ENCODE measurements at places on chromosomes 4 and X. TPM values are rescaled to one million over a fixed set of nuclear protein-coding genes. Genes with fewer than 3 reads are reported as not detected.

GRCh38 chr4:48943387-48943786 is 36.8 kb upstream of the OCIAD2 start:
- H3K27ac ChIP-seq: no peak overlapping the region
- peaks cover 15% of the 10 kb centered on the region for H3K27me3 ChIP-seq
- DNase-seq: no peak
- H3K4me1 ChIP-seq: no peaks in the 10 kb centered on the region

- H3K27ac ChIP-seq: no peak overlapping the region
- peaks cover 10% of the 10 kb centered on the region for H3K4me1 ChIP-seq
- no peak for DNase-seq
- peaks cover 14% of the 10 kb centered on the region for H3K36me3 ChIP-seq
- no peaks in the 10 kb centered on the region for H3K27me3 ChIP-seq
- no peak overlapping the region for H3K4me3 ChIP-seq
Observed at GRCh38 chr4:78610546-78611214, 59.1 kb downstream of the ANXA3 start.

Gene FGFR3
- total RNA-seq: 185 TPM

Gene ESX1
- not detected for total RNA-seq

- no peaks in the 10 kb centered on the region for H3K4me1 ChIP-seq
- no peak overlapping the region for H3K27ac ChIP-seq
- H3K27me3 ChIP-seq: no peaks in the 10 kb centered on the region
- no peak for DNase-seq
- no peak overlapping the region for H3K4me3 ChIP-seq
Observed at GRCh38 chr4:10078481-10079233, 37.9 kb downstream of the WDR1 start.

DNA sequence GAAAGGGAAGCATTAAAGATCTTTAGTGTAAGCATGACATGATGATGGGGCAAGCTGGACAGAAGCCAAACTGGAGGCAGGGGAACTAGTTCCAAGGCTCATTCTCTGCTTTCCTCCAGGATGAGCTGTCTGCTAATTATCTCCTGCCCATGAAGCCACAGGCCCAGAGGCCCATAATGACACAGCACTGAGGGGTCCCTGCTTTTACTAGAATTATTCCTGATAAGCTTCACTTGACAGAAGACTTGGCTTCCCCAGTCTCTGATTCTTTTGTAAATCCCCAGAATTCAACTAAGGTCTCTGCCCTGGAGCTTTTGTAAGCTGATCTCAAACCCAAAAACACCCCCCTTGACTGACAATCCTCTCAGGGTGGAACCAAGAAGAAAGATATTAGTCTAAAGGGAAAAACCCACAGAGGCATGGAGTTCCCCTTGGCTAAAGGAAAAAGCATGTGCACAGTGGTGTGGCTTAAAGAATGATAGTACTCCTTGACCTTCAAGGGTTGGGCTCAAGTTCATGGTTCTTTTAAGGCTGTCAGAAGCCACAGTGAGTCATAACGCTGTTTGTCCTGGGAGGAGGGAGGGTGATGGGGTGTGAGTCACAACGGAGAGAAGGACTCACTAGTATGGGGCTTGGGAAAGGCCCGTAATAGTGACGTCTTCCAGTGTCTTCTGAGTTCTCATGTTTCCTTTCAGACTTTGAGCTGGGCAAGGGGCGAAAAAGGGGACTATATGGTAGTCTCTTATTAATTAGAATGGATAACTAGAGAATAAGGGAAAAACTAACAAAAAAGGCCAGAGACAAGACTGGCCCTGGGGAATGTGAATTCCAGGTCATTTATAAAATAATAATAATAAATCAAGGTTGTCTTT is 146.0 kb upstream of the CPEB2 start:
- DNase-seq: no peak
- H3K4me1 ChIP-seq: no peaks in the 10 kb centered on the region
- H3K27me3 ChIP-seq: peaks cover 3% of the 10 kb centered on the region
- no peak overlapping the region for H3K27ac ChIP-seq
- no peak overlapping the region for H3K4me3 ChIP-seq

Gene ZNF711
- total RNA-seq: 36.0 TPM

Gene F9
- not detected for total RNA-seq

GRCh38 chr4:164011791-164012190 is 517.3 kb downstream of the TMA16 start:
- H3K27ac ChIP-seq: no peak overlapping the region
- no peaks in the 10 kb centered on the region for H3K4me1 ChIP-seq
- no peak overlapping the region for H3K4me3 ChIP-seq
- DNase-seq: no peak

Gene RAB40AL
- 1.1 TPM for total RNA-seq

Gene PGAM4
- not detected for total RNA-seq

DNA sequence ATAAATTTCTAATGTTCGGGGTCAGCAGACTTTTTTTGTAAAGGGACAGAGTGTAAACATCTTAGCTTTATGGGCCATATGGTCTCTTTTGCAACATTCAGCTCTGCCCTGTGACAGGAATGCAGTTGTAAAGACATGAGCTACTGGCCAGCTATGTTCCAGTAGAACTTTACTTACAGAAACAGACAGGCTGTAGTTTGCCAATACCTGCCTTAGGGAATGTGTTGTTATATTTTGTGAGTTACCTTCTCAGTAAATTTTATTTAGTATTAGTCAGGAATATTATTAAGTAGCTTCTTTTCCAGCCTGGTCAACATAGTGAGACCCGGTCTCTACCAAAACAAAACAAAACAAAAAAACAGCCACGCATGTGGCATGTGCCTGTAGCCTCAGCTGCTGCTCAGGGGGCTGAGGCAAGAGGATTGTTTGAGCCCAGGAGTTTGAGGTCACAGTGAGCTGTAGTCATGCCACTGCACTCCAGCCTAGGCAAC is 48.7 kb downstream of the HTT start:
- peaks cover 2% of the 10 kb centered on the region for H3K4me1 ChIP-seq
- no peak overlapping the region for H3K27ac ChIP-seq
- H3K4me3 ChIP-seq: no peak overlapping the region
- peaks cover 23% of the 10 kb centered on the region for H3K36me3 ChIP-seq

DNA sequence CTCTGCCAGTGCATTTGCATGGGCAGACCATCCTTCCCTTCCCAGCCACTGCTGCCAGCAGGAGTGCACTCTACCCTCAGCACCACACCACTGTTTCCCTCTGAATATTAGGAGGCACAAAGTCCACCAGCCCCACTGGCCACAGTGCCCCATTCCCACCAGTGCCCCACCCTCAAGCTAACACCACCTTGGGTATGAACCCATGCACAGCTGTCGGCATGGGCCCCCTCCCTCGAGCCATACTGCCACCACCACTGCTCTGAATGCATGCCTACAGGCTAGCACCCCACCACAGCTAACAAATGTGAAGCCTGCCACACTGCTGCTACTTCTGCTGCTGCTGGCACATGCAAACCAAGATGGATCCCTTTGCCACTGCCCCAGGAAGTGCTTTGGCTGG is 810.4 kb downstream of the TRAM1L1 start:
- no peak for DNase-seq
- H3K27me3 ChIP-seq: no peaks in the 10 kb centered on the region
- H3K4me3 ChIP-seq: no peak overlapping the region
- no peak overlapping the region for H3K27ac ChIP-seq
- no peaks in the 10 kb centered on the region for H3K4me1 ChIP-seq

Gene RTL9
- total RNA-seq: 1.4 TPM

Gene CRMP1
- 17.6 TPM for total RNA-seq

Gene RASGEF1B
- 10.2 TPM for total RNA-seq

Gene C4orf46
- total RNA-seq: 20.1 TPM

Gene TMEM31
- total RNA-seq: 0.55 TPM

DNA sequence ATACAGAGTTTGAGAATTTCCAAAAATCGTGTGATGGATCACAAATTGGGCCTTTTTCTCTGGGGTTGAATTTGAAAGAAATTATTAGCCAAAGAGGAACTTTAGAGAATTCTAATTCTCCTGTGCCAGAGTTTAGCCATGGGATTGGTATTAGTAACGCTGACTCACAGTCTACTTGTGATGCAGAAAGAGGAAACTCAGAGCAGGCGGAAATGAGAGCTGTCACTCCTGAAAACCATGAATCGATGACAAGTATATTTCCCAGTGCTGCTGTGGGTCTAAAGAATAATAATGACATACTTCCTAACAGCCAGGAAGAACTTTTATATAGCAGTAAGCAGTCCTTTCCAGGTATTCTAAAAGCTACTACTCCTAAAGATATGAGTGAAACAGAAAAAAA is 64.9 kb downstream of the N4BP2 start:
- H3K4me3 ChIP-seq: no peak overlapping the region
- no peaks in the 10 kb centered on the region for H3K4me1 ChIP-seq
- DNase-seq: no peak
- peaks cover 22% of the 10 kb centered on the region for H3K36me3 ChIP-seq
- H3K27ac ChIP-seq: peak overlapping the region; percentile 81
- H3K27me3 ChIP-seq: no peaks in the 10 kb centered on the region

Gene MAOA
- total RNA-seq: 12.0 TPM

DNA sequence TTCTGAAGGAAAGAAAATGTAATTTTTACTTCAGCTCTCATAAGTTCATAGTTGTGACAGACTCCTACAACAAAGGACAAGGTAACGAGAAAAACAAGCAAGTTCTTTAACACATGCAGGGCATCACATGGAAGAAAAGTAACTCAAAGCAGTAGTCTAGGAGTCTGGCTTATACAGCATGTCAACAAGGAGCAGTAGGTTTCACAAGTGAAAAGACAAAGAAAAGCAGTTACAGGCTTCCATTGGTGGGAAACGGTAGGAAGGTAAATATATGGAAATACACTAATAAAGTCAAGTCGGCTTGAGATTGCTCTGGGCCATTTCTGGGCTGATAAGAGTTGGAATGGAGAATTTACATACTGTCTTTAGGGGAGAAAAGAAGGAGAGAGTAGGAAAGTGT is 228.4 kb upstream of the ZFP42 start:
- no peak overlapping the region for H3K4me3 ChIP-seq
- no peak for DNase-seq
- H3K27ac ChIP-seq: peak overlapping the region; percentile 71
- H3K4me1 ChIP-seq: peaks cover 16% of the 10 kb centered on the region
- no peaks in the 10 kb centered on the region for H3K36me3 ChIP-seq

Gene UCP1
- not detected for total RNA-seq

- no peak overlapping the region for H3K27ac ChIP-seq
- no peaks in the 10 kb centered on the region for H3K4me1 ChIP-seq
- no peaks in the 10 kb centered on the region for H3K27me3 ChIP-seq
- no peak for DNase-seq
- no peaks in the 10 kb centered on the region for H3K36me3 ChIP-seq
- H3K4me3 ChIP-seq: no peak overlapping the region
Observed at GRCh38 chr4:189304167-189304566, 636.5 kb upstream of the FRG1 start.

GRCh38 chrX:65821721-65822496 is 154.5 kb downstream of the MSN start:
- H3K36me3 ChIP-seq: no peaks in the 10 kb centered on the region
- H3K27ac ChIP-seq: no peak overlapping the region
- no peaks in the 10 kb centered on the region for H3K4me1 ChIP-seq
- no peak for DNase-seq
- H3K27me3 ChIP-seq: no peaks in the 10 kb centered on the region

DNA sequence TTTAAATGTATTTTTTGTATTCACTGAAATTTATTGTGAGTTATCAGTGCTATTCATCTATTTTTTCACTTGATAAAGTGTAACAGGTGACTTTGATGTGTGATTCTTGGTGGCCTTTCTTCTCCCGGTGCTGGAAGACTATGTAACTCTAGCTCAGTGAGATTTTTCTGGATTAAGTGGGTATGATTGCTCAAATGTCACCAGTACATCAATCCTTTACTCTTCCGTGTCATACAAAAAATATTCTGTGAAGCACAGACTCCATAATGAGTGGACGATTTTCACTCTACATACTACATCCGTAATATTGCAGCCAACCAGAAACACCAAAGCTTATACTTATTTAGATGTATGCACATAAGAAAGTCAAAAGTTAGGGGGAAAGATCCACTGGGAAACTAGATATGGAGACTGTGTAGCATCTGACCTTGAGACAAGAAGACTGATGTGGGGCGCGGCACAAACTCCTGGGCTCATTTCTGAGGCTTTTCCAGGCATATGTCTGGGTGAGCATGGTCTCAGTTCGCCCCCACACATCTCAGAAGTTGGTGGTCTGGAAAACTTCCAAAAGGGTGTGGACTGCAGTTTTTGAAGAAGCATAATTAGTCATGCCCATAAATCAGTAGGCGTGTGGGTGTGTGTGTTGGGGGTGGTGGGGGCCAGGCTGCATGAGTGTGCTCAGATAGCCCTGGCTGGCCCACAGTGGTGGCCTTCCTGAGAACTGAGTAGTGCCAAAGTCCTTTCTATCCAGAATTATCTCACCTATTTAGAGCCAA is 53.9 kb upstream of the TENM3 start:
- no peaks in the 10 kb centered on the region for H3K36me3 ChIP-seq
- no peak for DNase-seq
- no peak overlapping the region for H3K4me3 ChIP-seq
- H3K27ac ChIP-seq: no peak overlapping the region

- no peak overlapping the region for H3K4me3 ChIP-seq
- H3K27me3 ChIP-seq: no peaks in the 10 kb centered on the region
- peaks cover 4% of the 10 kb centered on the region for H3K36me3 ChIP-seq
- H3K4me1 ChIP-seq: no peaks in the 10 kb centered on the region
- no peak for DNase-seq
Observed at GRCh38 chr4:133081246-133081645, 67.8 kb upstream of the PCDH10 start.

- H3K36me3 ChIP-seq: no peaks in the 10 kb centered on the region
- H3K4me3 ChIP-seq: no peak overlapping the region
- DNase-seq: no peak
- no peaks in the 10 kb centered on the region for H3K27me3 ChIP-seq
- H3K27ac ChIP-seq: no peak overlapping the region
- H3K4me1 ChIP-seq: no peaks in the 10 kb centered on the region
Observed at GRCh38 chr4:123580981-123581664, 184.5 kb downstream of the SPRY1 start.

DNA sequence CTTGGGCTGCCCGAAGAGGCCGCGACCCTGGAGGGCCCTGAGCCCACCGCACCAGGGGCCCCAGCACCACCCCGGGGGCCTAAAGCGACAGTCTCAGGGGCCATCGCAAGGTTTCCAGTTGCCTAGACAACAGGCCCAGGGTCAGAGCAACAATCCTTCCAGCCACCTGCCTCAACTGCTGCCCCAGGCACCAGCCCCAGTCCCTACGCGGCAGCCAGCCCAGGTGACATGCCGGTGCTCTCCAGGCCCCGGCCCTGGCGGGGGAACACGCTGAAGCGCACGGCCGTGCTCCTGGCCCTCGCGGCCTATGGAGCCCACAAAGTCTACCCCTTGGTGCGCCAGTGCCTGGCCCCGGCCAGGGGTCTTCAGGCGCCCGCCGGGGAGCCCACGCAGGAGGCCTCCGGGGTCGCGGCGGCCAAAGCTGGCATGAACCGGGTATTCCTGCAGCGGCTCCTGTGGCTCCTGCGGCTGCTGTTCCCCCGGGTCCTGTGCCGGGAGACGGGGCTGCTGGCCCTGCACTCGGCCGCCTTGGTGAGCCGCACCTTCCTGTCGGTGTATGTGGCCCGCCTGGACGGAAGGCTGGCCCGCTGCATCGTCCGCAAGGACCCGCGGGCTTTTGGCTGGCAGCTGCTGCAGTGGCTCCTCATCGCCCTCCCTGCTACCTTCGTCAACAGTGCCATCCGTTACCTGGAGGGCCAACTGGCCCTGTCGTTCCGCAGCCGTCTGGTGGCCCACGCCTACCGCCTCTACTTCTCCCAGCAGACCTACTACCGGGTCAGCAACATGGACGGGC is 579 bp downstream of the ABCD1 start:
- H3K4me1 ChIP-seq: peaks cover 16% of the 10 kb centered on the region
- peak overlapping the region; percentile 50 for H3K4me3 ChIP-seq
- DNase-seq: no peak
- no peaks in the 10 kb centered on the region for H3K27me3 ChIP-seq
- peaks cover 7% of the 10 kb centered on the region for H3K36me3 ChIP-seq

Gene HS3ST1
- total RNA-seq: 3.4 TPM

Measured in progenitor cell of endocrine pancreas (in vitro differentiated cells).